ENCODE measurements at places on chromosomes 13 and 19.

DNA sequence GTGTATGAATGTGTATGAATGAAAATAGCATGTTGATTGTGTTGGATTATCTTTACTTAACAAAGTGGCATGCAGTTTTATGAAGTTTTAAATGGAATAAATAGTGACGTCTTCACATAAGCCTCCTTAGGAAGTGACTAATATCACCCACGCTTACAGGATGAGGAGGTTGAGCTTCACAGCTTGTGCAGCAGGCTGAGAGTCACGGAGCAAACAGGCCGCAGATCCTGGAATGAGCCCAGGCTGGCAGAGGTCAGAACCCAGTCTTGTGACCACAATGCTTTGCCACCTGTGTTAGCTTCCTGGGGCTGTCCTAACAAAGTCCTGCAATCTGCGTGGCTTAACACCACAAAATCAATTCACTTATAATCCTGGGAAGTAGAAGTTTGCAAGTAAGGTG lies 20.8 kb downstream of the LAIR2 start:
- no peak for DNase-seq

DNA sequence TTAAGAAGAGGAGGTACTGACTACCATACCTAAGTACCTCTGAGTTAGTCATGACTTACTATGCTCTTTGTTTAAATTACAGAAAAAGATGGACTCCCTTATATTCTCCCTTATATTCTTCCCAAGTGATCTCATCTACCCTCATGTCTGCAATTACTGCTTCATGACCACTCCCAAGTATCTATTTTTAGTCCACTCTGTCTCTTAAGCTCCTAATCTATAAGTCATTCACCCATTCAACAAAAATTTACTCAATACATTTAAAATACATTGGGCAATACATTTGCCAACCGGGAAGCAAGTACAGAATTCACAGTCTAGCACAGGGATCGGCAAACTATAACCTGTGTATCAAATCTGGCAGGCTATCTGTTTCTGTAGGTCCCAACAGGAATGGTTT lies 42.6 kb downstream of the KPNA3 start:
- DNase-seq, result no peak

GRCh38 chr19:34128558-34129250 lies 43.6 kb upstream of the LSM14A start:
- DNase-seq, result no peak

DNA sequence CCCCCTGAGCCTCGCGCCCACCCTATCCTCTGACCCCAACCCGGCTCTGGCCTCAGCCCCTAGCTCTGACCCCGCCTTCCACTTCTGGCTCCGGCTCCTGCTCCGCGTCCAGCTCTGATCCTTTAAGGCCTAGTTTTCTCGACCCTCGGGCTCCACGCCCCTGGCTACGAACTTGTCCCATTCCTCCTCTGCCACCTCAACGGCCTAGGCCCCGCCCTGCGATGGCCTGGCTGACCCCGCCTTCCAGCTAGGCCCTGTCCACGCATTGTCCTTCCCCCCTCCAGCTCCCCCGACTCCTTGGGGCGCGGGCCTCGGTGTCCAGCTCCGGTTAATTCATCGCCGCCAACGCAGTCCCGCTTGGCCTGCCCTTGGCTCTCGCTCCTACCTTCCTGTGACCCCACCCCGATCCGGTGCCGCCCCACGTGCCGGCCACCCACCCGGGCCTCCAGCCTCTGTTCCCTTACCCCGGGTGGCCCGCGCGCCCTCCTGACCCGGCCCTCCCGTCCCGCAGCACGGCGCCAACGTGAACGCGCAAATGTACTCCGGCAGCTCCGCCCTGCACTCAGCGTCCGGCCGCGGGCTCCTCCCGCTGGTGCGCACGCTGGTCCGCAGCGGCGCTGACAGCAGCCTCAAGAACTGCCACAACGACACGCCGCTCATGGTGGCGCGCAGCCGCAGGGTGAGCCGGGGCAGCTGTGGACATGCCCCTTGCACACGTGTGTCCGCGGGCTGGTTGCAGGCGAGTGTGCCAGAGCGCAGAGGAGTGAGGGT lies 9.4 kb downstream of the BCL3 start:
- DNase-seq, result no peak

DNA sequence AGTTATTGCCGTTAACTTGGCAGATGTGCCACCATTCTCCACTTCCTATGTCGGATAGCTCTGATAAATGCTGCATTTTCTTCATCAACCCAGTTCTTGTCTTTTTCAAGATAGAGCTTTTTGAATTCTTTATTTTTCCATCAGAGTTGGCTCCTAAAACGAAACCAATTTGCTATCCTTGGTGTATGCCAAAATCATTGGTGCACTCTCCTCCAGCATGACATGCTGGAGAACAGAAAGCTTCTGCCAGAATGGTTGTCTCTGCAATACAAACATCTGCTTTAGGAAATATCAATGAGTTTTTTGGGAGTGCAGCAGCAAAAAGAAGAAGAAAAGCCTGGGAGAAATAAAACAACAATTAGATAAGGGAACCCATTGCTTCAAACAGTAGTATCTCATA lies 124.2 kb downstream of the CDK8 start:
- no peak for DNase-seq

DNA sequence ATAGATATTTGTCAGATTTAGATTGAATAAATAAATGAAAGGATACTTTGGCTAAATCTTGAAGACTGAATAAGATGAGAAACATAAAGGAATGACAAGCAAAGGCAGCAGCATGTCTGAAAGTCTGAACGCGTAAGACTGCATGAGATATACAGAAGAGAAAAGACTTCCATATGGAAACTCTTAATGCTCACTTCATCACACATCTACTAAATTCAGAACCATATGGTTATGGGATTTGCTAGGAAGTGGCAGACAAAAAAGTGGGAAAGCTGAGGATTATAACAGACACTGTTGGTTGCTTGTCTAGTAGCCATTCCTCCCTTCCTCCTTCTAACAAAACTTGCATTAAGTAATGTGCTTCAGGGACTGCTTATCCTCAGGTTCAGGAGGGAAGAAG lies 446.7 kb downstream of the KCTD12 start:
- DNase-seq, result no peak

GRCh38 chr19:18415178-18415867 lies 3.9 kb upstream of the SSBP4 start:
- DNase-seq, result no peak

DNA sequence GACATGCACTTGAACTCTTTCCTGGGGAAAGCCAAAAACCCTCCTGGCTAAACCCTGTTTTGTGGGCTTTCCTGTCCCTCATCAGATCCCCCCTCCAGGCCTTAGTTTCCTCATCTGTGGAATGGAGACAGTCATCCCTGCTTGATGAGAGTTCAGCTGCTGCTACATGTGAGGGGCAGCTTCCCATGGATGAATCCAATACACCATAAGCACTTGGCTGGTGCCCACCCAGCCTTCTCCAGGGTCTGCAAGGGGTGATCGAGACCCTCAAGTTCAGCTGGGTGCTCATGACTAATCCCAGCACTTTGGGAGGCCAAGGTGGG lies 21.6 kb downstream of the IL12RB1 start:
- DNase-seq, result no peak

GRCh38 chr13:20227288-20227687 lies 4.8 kb downstream of the GJB6 start:
- DNase-seq, result no peak

GRCh38 chr19:3995607-3996006 lies 10.3 kb upstream of the EEF2 start:
- DNase-seq, result no peak

DNA sequence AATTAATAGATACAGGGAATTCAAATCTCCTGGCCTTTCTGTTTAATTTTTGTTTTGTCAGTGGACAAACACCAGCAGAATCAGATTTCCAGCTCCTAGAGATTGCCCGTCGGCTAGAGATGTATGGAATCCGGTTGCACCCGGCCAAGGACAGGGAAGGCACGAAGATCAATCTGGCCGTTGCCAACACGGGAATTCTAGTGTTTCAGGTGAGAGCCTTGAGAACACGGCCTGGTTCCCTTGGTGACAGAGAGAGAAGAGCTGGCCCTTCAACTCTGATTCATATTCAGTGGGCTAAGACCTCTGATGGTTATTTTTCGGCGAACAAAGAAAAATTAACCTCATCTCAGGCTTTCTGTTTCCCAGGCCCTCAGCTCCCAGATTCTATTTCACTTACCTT lies 191.3 kb downstream of the STK24 start:
- DNase-seq, result no peak

DNA sequence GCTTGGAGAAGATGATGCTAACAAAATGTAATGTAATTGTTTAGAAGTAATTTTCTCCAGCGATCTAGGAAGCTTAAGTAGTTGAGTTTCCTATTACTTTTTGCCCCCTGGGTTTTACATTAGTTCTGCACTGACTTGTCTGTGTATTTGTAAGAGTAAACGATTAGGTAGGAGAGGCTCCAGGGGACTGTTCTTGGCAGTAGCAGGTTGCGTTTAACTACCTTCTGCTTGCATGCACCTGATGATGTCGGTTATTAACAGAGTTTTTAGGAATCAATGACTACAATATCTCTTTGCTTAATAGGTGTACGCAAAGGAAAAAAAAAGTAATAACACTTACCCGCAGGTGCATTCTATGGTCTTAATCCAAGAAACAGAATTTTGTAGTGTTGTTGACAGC lies 18.3 kb upstream of the UGGT2 start:
- DNase-seq, result no peak

- DNase-seq, result no peak
Observed at GRCh38 chr13:114311908-114312307, 2.4 kb upstream of the CHAMP1 start.

GRCh38 chr13:43572656-43573360 lies 214.0 kb downstream of the ENOX1 start:
- no peak for DNase-seq

- DNase-seq, result no peak
Observed at GRCh38 chr19:32869966-32870573, 503 bp upstream of the SLC7A9 start.

DNA sequence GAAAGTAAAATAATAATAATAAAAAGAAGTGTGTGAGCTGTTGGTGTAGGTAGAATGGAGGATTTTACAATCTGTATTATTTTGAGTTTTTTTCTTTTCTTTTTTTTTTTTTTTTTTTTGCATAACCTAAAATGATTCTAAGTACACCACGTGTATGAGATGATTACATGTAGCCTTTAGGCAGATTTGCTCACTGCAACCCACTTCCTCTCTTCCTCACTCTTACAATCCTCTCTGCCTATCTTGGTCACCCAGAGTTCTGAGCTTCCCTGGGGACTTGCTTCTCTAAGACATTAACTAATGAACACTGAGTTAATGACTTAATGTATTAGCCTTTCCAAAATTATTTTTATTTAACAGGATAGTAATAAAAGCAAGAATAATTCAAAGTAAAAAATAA lies 1169.6 kb downstream of the EFNB2 start:
- no peak for DNase-seq

GRCh38 chr19:31275068-31275334 lies 74.2 kb downstream of the TSHZ3 start:
- DNase-seq, result no peak

- peak; percentile 71 for DNase-seq
Observed at GRCh38 chr19:11924886-11925650, at the start of gene ZNF700. Gene ZNF700 (plus strand): TSS chr19:11925107. CDS start chr19:11925211, 104 bp downstream.

DNA sequence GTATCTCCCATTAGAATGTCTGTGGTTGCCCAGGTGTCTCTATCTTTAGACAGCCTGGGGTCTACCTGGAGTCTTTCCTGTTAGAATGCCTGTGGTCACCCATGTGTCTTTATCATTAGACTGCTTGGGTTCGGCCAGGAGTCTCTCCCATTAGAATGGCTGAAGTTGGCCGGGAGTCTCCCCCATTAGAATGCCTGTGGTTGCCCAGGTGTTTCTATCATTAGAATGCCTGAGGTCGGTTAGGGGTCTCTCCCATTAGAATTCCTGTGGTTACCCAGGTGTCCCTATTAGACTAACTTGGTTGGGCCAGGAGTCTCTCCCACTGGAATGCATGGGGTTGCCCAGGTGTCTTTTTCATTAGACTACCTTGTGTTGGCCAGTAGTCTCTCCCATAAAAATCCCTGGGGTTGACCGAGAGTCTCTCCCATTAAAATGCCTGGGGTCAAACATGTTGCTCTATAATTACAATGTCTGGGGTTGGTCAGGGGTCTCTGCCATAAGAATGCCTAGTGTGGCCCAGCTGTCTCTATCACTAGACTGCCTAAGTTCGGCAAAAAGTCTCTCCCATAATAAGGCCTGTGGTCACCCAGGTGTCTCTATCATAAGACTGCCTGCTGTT lies 1448.7 kb downstream of the UQCRFS1 start:
- no peak for DNase-seq

DNA sequence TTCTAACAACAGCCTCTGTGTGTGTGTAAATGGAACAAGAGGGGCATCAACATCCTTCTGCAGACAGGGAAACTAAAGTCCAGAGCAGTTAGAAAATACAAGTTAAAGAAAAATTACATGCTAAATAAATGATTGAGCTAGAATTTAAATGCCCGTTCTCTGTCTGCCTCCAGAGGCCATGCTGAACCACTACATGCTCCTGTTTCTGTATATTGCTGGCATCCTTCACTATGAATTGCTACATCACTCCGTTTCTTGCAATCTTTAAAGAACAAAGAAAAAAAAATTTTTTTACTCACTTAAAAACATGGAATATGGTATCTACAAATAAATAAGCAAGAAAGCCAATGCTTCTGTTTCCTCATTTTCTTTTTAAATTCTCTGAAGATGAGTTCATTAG lies 47.9 kb downstream of the DCT start:
- no peak for DNase-seq

DNA sequence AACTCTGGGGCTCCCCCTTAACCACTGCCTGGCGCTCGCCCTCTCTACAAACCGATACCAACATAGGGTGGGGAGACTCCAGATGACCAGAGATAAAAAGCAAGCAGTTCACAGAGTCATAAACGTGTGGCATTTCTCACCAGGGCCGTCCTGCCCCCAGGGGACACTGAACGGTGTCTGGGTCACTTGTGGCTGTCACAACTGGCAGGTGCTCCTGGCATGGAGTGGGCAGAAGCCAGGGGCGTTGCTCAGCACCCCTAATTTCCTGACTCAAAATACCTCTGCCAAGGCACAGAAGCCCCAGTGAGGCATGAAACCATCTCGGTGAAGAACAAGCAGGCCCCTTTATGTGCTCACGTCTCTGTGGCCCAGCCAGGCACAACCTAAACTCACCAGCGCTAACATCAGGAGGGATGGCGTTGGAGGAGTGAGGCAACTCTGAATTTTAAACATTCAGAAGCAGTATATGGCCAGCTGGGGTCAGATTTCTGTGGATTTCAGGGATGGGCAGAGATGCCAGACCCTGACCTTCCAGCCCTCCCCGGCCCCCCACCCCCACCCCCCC lies 1.8 kb downstream of the PIP5K1C start:
- no peak for DNase-seq

DNA sequence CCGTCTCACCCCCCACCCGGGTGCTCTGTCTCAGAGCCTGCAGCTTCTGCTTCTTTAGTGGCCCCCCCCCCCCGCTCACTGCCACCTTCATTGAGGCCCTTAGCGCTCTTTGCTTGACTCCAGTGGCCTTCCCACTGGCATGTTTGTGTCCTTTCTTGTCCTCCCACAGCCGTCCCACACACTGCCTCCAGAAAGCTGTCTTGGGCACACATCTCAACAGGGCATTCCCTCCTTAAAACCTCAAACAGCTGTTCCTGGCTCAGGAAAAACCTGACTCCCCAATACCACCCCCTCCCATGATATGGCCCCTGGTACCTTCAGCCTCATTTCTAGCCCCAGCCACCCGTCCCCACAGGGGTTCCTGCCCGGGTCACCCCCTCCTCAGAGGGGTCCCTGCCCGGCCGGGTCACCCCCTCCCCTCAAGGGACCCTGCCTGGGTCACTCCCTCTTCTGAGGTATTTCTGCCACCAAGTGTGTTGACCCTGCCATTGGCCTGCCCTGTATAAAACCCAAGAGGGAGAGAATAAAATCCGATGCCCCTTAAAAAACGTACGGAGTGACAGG lies 8.9 kb downstream of the B3GLCT start:
- no peak for DNase-seq
